ENCODE measurements at places on chromosomes 1 and 21.
A peak's percentile ranks its signal among the peaks of the same experiment; 100 is the strongest.

DNA sequence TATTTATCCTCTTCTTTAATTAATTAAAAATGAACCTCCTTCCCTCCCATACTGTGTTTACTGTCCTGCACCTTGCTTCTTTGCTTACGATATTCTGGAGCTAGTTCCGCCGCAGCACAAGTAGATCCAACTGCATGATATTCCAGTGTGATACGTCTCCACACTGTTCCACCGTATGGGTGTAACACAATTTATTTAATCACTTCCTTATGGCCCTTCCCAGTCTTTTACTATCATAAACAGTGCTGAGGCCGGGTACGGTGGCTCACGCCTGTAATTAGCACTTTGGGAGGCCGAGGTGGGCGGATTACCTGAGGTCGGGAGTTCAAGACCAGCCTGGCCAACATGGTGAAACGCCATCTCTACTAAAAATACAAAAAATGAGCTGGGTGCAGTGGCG is 25.7 kb downstream of the CNST start:
- DNase-seq = no peak

GRCh38 chr1:66445492-66446181 is 88.3 kb upstream of the SGIP1 start:
- DNase-seq = peak; percentile 37

DNA sequence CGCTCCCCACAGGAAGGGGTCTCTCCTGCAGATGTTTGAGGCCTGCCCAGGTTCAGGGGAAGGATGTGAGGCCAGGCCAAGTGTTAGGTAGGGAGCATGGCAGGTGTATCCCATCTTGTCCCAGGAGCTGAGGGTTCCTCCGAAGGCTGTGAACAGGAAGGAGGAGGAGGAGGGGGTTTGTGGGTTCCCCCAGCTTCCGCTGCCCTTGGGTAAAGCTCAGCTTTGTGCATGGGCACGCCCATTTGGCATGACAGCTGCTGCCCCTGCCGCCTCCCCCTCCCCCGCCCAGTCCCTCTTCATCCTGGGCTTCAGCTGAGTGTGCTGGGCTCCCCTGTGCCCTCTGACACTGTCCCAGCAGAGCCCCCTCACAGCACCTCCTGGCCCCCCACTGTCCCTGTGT is 25.5 kb downstream of the TNFRSF8 start:
- DNase-seq = peak; percentile 51

GRCh38 chr1:90048043-90048442 is 53.1 kb downstream of the ZNF326 start:
- no peak for DNase-seq
